ENCODE measurements at places on chromosomes 13 and 19.

DNA sequence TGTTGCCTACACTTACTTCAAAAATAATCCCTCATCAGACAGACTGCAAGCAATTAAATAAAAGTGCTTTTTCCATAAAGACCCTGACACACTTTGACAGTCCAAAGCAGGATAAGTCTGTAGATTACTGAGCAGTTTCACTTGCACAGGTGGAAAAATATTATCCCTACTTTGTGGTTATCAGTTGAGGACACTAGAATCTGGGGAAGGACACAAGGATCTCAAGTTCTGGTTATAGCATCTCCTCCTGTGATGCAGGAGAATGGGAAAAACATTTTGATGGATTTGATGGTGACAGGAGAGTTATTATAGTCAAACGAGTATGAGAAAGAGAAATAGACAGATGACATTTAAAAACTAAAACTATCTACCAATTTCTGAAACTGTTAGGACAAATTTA, 122.9 kb upstream of the PCDH9 start:
- DNase-seq = no peak

- no peak for DNase-seq
Observed at GRCh38 chr13:33089311-33089710, 73.1 kb downstream of the KL start.

GRCh38 chr13:106337096-106337850, 198.2 kb downstream of the EFNB2 start:
- no peak for DNase-seq

GRCh38 chr19:19320361-19321140, at the start of the genes MAU2 and SUGP1:
Gene MAU2 (plus strand): TSS chr19:19320829. CDS start chr19:19320860, 31 bp downstream.
Gene SUGP1 (minus strand): TSS chr19:19320509. CDS start chr19:19320496, 13 bp downstream.
- DNase-seq = peak; percentile 85

DNA sequence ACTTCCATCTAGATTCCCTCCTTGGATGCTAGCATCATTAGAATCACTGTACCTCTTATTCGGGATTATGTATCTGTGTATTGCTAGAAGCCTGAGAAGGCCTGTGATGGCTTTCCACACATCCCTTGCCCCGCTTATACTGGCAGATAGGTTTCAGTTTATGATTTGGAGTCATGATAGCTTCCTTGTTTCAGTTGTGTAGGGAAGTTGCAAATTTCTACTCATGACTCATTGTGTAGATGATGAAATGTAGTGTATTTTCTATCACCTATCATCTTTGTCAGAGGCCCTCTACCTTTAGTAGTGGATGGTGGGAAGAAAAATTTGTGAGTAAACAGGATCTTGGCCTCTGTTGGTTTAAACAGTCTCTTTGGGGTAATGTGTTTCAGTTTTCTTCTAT, 165.2 kb downstream of the GGACT start:
- no peak for DNase-seq

DNA sequence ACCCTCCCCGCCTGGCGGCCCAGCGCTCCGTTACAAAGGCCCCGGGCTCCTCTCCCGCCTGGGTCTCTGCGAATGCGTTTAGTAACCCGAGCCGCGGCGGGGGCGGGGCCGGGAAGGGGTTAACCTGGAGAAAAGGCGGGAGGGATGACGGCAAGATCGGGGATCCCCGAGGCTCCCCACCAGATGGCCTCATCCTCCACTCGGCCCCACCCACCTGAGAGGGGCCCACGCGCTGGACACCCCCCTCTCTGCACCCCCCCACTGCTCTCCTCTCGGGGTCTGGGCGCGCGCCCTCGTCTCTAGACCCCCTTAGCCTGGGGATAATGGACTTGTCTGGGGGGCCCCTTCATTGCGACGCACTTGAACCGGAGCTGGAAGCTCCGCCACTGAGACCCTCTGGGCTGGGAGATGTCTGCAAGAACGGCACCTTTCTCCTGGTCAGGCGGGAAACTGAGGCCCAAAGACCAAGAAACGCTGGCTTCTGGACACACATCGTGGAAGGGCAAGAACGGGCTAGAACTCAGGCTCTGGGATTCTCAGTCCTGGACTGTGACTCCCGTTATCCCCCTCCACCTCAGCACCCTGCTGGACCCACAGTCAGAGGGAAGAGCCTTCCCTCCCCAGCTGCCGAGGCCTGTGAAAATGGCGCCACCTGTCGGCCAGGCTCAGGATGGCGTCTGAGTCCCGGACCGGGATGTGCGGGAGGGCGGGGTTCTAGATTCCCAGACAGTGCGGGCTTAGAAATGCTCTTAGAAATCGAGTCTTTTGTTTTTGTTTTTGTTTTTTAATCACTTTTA, 2.9 kb upstream of the LTBP4 start:
- DNase-seq = peak; percentile 79

- no peak for DNase-seq
Observed at GRCh38 chr19:947090-947706, 21.4 kb downstream of the ARID3A start.

DNA sequence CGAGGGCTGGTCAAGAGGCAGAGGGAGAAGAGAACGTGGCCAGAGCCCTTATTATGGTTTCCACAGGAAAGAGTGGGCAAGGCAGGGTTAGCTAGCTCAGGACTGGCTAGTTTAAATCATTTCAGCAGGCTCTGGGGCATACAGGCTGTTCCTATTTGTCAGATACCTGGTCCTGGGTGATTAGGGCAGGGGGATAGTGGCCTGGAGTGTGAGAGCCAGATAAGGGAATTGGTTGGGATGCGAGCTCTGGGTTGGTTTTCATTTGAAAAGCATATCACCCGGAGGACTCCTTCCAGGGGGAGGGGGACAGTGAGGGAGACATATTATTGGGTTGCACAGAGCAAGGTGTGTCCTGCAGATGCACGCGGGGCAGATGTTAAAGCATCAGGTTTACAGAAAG, 75.3 kb upstream of the CLDN10 start:
- no peak for DNase-seq

DNA sequence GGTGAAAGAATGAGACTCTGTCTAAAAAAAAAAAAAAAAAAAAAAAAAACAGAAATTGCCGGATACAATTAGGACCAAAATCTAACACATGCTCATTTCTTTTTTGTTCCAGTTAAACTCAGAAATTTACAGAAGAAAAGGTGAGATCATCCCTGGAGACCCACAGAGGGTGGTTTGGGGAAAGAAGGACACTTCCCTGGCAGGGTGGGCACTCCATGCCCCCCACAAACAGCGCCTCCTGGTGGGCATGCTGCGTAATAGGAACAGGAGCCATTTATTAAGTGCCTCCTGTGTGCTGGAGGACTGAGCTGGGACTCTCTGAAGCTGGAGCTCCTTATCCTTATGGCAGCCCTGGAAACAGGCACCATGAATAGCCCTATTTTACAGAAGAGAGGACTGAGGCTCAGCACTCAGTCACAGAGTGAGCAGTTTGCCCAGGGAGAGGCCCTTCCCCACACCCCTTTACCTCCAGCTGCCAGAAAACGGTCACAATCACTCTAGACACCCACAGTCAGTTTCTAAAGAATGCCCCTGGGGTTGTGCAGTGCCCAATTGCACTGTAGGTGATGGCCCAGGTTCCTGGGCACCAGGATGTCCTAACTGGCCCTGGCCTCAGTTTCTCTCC, 10.1 kb downstream of the C19orf38 start:
- DNase-seq = no peak

GRCh38 chr13:89828506-89828905, 1519.0 kb upstream of the MIR17HG start:
- DNase-seq = no peak

Measured in activated CD4-positive, alpha-beta T cell treated with anti-CD3 and anti-CD28 coated beads, Interleukin-2, amount 50 U/mL, for 4 hours (primary cell).